AG09309 (cell line): ENCODE measurements at places on chromosomes 7 and 10.

DNA sequence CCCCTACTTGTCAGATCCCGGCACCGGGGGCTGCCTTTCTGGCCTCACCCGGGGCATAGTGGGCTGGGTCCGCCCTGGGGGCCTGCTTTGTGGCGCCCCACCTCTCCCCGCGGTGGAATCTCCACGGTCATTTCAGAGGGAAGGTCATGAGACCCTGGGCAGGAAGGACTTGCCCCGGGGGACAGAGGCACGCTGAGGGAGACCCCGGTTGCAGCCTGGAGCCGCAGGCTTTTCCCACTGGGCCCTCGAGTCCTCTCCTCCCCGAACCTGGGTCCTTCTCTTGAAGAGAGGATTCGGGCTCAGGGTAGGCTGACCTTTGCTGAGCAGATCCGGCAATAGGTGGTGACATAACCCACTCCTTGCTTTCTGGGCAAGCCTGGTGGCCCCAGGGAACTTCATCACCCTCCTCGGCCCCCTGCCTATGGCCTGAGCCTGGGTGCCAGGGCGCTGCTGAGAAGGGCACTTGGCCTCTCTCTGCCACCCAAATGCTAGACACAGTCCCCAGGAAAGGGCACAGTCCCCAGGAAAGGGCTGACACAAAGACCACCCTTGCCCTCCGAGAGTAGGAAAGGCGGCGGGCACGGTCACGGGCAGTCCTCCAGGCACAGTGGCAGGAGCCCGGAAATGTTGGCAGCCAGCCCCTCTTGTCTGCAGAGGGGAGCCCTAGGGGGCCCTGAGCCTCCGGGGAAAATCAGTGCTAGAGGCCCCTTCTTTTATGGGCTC is 36.2 kb downstream of the FKBP6 start:
- no peak for DNase-seq

DNA sequence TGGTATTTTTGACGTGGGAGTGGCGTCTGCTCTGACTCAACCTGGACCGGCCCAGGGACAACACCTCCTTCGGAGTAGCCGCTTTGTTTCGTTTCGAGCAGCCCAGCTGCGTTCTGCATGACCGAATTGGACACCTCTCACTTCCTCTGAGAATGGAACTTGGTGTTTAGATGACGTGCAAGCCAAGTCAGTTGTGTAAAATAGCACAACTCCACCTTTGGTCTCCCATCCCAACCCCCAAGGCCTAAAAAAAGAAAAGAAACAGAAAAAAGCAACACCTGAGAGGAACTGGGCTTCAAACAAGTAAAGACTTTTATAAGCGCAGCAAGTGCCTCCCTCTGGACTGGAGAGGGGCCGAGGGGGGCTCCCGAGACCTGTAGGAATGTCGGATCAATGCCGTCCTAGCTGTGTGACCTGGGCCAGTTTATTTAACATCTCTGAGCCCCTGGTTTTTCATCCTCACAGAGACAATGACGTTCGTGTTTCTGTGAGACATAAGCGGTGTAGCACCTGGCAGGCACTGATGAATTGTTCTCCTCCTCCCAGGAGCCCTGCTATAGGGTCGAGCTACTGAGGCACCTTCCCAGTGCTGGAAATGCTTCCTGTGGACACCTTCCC is 52.0 kb upstream of the SMNDC1 start:
- DNase-seq, result no peak

DNA sequence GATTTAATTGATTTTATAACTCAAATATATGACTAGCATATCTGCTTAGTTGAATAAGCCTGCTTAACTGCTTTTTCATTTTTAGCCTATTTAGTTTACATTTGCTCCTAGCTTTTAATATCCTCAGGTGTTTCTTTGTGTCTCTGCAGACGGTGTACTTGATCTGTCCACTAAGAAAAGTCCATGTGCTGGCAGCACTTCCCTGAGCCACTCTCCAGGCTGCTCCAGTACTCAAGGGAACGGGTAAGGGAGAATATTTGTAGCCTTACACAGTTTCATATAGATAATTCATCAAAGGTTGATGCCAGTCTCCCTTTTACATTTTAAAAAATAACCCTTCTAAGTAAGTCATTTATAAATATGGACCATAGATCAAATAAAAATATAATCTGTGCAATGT is 119.9 kb downstream of the LCOR start:
- DNase-seq, result no peak

GRCh38 chr7:92781117-92781720 is 55.2 kb downstream of the CDK6 start:
- DNase-seq, result no peak

DNA sequence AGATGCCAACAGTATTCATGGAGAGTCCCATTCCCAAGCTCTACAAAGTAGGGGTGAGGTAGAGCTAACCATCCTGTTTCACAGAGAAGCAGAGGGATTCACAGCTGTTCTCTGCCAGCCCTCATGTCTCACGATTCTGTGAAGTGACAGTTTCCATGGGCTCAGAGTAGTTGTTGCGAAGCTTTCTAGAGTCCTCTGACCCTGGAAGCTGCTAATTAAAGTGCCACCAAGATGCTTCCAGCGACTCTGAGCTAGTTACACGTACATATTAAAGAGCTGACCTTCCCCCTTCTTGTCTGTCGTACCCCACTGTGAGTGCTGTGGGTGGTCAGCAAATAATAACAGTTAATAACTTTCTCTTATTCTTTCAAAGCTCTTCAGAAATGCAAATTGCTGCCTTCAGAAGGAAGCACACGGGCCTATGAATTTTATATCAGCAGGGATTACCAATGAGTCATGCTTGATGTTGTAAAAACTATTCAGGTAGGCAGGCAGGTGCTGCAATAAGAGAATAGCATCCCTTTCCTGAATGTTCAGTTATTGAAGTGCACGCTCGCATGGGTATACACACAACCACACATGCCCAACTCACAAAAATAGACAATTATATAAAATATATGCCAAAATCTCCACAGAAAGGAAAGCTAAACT is 34.1 kb downstream of the DNAJB9 start:
- DNase-seq, result no peak
